ENCODE measurements at places on chromosomes 2 and 18. TPM values are rescaled to one million over a fixed set of nuclear protein-coding genes. Genes with fewer than 3 reads are reported as not detected.

The ODC1 gene
- total RNA-seq = 33.1 TPM

GRCh38 chr2:181253438-181253837 lies 203.7 kb upstream of the ITGA4 start:
- DNase-seq = no peak

The LCT gene
- 0.04 TPM for total RNA-seq

The CFAP210 gene
- 0.40 TPM for total RNA-seq

- DNase-seq = no peak
Measured at GRCh38 chr18:49365346-49365745, 95.1 kb downstream of the DYM start.

- no peak for DNase-seq
Measured at GRCh38 chr2:43605851-43606250, 10.0 kb upstream of the THADA start.

The MAP2 gene
- 41.9 TPM for total RNA-seq

DNA sequence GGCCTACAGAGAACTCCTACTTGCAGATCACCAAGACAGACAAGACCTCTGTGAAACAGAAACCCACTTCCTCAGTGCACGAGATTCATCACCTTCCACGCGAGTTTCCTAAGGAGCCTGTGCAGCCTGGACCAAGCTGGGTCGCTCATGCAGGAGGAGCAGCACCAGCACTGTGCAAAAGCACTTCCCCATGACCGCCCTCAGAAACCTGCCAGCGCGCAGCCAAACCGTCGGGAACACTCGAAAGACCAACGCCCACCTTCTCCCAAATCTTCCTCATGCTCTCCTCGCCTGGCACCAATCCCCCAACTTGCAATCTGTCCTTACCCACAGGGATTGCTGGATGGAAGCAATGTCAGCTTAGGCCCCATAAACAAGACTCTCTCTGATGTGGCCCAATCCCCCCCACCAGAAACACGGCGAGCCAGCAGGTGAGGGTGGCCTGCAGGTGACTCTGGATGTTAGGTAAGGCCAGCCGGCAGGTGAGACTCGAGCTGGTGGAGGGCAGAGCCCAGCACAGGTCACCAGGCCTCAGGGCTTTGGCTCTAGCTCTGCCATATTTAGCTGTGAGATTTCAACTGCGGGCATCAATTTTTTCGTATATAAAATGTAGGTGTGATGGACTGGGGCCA lies 69.4 kb downstream of the PXDN start:
- DNase-seq = peak; percentile 52

GRCh38 chr2:227340106-227340505 lies 15.1 kb downstream of the MFF start:
- DNase-seq = no peak

GRCh38 chr2:141610564-141611175 lies 520.1 kb downstream of the LRP1B start:
- no peak for DNase-seq

DNA sequence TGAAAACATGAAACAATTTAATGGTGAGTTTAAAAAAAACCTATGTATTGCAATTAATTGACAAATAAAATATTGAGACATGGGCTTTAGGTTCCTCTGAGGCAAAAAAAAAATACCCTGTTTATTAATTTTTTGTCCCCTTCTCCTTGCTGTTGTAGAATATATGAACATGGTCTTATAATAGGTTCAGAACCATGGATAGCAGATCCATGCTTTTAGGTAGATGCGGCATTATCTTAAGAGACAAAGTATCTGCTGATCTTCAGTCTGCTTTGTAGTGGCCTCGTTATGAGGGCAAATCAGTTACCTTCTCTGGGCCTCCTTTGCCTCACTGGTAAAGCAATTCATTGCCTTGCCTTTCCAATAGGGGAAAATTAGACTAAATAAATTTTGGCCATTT lies 850.7 kb downstream of the NRXN1 start:
- DNase-seq = no peak

DNA sequence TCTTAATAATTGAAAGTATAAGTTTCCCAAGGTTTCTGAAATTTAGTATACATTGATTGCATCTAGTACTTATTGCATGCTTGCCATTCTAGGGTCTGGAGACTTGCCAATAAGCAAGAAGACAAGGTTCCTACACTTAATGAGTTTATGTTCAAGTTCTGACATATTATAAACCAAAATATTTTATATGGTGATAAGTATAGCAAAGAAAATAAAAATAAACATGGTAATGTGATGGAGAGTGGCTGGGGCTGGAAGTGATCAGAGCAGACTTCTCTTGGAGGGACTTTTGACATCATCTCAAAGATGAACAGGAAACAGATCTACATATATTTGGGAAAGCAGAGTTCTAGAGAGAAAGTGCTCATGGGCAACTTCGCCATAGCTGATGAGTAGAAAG lies 119.5 kb upstream of the EPHA4 start:
- DNase-seq = no peak

The COX7A2L gene
- 67.7 TPM for total RNA-seq

GRCh38 chr18:63904694-63905093 lies 3.1 kb upstream of the SERPINB10 start:
- no peak for DNase-seq

The TMEM198 gene
- total RNA-seq = 2.1 TPM

GRCh38 chr2:163610817-163611556 lies 124.8 kb downstream of the FIGN start:
- DNase-seq = no peak

All from sciatic nerve (tissue), 2 donors.